ENCODE measurements at places on chromosomes 12 and 14.

DNA sequence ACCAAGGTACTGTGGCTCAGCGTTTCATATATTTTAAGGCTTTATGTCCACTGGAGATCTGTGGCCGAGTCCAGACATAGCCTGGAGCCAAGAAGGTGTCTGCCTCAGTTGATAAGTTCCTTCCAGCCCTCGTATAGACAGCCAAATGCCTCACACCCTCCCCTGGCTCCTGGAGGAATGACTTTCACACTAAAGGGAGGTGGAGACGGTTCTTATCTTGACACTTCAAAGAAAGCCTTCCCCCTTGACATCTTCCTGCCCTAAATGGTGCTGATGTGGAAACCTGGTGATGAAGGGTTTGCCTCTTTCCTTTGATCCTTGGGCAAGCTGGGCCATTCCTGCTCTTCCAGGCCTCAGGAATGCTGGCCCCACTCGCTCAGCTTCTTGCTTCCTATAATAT, 474.8 kb upstream of the TBX3 start:
- DNase-seq: no peak

GRCh38 chr12:39405580-39405979, 37.3 kb downstream of the KIF21A start:
- no peak for DNase-seq

DNA sequence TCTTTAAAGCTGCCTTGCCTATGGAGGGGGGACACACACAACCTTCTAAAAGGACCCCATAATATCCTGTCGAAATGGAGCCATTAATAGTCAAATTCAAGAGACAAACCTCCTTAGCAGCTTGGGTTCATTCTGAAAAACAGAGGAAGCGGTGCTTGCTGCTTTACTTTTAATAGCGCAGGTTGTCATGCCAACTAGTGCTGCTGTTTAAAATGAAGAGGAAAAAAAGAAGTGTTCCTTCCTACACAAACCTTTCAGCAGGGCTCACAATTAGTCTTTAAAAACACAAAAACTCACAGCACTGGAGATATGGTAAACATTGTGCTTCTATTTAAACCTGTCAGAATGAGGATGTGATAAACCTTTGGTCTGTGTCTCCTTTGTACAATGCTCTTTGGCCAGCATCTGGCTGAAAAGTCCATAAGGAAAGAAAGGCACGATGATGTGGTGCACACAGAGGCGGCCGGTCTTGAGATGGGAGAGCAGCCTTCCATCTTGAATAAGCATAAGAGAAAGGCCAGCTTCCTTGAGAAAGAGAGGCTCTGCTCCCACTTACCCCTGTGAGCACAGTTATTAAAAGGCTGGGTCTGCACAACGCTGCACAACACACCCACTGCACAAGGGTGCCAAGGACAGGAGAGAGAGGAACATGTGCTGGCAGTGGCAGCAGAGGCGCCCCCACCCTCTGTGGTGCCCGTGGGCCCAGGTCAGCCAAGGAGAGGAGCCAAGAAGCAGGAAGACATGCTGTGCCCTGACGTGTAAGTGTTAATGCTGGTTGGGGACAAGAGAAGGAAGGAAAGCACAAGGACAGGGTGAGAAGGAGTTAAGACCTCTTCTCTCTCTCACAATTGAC, 144.6 kb downstream of the TTC7B start:
- DNase-seq: no peak

DNA sequence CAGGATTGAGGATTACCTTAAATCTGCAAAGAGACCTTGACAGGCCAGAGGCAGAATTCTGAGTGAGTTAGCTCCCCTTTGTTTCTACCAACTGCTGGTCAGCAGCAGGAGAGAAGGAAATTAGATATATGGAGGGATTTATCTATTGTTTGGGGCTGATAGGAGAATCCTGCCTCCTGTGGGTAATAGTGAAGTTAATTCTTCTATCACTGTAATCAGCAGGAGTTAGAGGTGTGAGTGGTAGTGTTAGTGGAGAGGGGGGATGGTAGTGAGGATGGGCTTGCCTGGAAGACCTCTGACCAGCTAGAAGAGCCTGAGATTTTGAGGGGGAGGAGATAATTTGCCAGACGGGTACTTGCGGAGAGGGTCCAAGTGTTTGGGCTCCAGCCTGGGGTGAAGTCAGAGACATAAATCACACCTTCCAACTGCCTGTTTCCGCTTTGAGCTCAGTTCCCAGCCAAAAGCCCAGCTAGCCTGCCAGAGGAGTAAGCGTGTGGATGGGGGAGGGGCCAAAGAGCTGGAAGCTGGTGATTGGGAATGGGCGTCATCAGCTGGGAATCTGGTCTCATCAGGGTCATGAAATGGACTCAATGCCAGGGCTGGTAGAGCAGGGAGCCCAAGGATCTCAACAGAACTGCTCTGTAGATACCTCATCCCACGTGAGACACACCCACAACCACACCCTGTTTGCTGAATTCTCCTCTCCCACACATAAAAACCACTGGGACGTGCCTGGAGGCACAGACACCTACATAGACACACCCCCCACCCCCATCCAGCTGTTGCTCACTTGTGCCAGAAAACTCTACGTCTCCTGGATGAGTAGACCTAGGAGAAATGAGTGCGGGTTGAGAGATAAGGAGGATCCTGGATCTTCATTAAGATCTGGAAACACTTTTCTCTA, 13.1 kb upstream of the ITGA5 start:
- no peak for DNase-seq

- no peak for DNase-seq
These were observed 185.3 kb upstream of the BCL2L14 start for GRCh38 chr12:11885261-11886038.

DNA sequence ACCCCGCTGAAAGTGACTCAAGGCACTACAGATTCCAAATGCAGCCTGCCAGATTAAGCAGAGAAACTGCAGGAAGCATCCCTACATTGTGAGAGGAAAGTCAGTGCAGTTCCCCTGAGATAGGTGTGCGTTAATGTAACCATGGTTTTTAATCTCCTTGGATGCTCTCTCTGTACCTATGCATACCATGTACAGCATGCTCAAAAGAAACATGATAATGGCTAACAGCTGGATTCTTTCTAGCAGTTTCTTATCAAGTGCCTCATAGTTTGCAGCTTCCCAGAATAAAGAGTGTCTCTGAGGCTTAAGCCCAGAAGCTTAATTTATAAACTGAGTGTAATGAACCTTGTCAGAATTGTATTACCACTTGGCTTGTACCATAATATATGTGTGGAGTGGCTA, 17.1 kb upstream of the MDM1 start:
- DNase-seq: no peak

DNA sequence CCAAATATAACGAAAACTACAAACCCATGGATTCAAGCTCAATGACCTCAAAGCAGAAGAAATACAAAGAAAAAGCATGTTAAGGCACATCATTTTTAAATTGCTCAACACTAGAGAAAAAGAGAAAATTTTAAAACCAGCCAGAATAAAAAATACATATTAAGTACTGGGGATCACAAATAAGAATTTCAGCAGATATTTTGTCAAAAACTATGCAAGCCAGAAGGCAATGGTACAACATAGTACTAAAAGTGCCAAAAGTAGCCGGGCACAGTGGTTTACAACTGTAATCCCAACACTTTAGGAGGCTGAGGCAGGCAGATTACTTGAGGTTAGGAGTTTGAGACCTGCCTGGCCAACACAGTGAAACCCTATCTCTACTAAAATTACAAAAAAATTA, 10.2 kb downstream of the SGPP1 start:
- DNase-seq: no peak
